ENCODE measurements at places on chromosomes 16 and 17.

GRCh38 chr16:53061701-53062159 is 6.9 kb downstream of the CHD9 start:
- peak; percentile 11 for DNase-seq

DNA sequence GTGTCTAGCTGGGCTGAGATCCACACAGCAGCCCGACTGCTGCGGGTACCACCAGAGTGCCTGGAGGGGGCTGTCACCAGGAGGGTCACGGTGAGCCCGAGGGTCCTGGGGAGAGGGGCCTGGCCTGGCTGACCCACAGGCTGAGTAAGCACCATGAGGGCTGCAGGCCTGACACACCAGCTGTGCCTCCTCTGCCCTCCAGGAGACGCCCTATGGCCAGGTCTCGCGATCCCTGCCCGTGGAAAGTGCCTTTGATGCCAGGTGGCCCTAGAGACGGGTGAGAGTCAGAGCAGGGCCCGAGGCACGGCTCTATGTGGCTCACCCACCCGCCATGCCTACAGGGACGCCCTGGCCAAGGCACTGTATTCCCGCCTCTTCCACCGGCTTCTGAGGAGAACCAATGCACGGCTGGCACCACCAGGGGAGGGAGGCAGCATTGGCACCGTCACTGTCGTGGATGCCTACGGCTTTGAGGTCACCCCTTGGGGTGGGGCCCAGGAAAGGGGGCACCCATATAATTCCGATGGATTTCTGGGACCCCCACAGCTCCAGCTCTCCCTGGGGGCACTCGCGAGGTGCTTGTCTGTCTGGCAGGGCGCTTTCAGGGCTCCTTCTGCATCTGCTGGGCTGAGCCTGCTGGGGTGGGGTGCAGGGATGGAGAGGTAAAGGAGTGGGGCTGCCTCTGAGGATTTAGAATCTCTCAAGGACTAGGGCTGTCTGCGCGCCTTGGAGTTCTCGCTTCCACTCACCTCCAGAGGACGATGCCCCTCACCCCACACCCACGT is 7.1 kb downstream of the MYO15B start:
- no peak for DNase-seq

GRCh38 chr17:1916963-1917715 is 87.3 kb downstream of the RPA1 start:
- DNase-seq, result no peak

DNA sequence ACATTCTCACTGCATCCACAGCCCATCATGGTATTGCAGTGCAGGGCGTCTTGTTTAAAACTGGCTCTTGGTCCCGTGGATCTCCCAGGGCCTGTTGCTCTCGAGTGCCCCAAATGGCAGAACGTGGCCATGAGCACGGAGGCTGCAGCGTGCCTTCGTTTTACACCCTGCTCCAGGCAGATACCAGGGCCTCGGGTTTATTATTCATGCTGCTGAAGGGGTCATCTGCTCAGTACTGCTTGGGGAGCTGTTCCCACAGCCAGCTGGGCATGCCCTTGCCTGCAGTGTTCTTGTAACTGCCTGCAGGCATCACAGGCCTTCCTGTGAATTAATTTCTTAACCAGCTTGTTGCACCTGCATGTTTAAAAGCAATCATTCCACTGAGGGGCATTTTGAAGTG is 129.7 kb upstream of the CHMP6 start:
- DNase-seq, result peak; percentile 59

GRCh38 chr16:2064368-2064945 is 16.7 kb downstream of the TSC2 start:
- DNase-seq, result no peak

- no peak for DNase-seq
These were observed 26.2 kb upstream of the SLC5A11 start for GRCh38 chr16:24819462-24820040.

GRCh38 chr16:4306470-4307214 is 9.2 kb upstream of the GLIS2 start:
- DNase-seq, result peak; percentile 45
